ENCODE measurements at places on chromosomes 11 and 22.

- peak; percentile 15 for DNase-seq
Measured at GRCh38 chr11:101880222-101880621, 34.6 kb upstream of the CEP126 start.

- no peak for DNase-seq
Measured at GRCh38 chr11:79264284-79264683, 176.5 kb downstream of the TENM4 start.

DNA sequence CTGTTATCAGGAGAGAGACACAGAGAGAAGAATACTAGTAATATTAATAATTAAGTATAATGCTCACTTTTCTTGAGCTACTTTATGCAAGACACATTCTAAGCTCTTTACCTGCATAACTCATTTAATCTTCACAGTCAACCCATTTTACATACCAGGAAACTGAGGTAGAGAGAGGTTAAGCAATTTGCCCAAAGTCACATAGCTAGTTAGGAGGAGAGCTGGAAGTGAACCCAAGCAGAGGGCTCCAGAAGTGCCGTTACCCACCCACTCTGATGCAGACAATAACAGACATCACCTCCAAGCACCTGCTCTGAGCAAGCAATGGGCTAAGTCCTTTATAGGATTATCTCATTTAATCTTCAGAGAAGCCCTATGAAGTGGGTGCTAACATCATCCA, 24.8 kb downstream of the MICAL2 start:
- DNase-seq = no peak

DNA sequence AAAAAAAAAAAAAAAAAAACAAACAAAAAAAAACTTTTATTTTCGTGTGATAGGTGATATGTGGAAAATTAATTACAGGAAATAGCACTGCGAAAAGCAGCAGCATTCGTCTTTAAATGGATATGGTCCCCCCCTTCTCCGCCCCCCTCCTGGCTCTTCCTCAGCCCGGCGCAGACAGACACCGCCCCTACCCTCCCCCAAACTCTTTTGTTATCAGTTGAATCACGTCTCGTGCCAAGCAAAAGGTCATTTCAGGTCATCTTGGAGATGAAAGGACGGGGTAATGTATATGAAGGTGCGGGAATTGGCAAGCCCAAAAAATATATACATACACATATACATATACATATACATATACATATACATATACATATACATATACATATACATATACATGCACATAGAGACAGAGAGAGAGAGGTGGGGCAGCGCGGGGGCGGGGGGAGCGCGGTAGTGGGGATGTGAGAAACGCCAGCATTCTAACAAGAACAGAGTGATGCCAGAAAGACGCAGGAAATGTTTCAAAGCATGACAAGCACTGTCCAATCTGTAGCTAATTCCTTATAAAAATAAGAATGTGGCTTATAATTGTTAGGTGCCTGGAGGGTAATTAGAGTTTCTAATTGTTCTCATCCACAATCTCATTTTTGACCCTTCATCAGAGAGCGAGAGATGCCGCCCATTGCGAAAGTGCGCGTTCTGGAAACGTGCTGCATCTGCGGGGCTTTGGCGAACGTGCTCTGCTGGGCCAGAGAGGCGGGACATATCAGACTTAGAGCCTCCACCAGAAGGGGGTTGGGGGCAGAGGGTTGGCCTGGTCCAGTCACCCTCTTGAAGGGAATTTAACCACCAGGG, 214.5 kb upstream of the UBASH3B start:
- no peak for DNase-seq

- DNase-seq = no peak
Measured at GRCh38 chr11:90717522-90717921, 494.7 kb upstream of the CHORDC1 start.

- DNase-seq = no peak
Measured at GRCh38 chr22:45430871-45431270, 17.4 kb downstream of the RIBC2 start.

GRCh38 chr22:33588860-33589259, 331.4 kb downstream of the LARGE1 start:
- DNase-seq = no peak

- peak; percentile 98 for DNase-seq
Measured at GRCh38 chr22:46528121-46528610, 9.3 kb downstream of the CELSR1 start.

- no peak for DNase-seq
Measured at GRCh38 chr11:113274713-113275582, 39.4 kb upstream of the TTC12 start.

DNA sequence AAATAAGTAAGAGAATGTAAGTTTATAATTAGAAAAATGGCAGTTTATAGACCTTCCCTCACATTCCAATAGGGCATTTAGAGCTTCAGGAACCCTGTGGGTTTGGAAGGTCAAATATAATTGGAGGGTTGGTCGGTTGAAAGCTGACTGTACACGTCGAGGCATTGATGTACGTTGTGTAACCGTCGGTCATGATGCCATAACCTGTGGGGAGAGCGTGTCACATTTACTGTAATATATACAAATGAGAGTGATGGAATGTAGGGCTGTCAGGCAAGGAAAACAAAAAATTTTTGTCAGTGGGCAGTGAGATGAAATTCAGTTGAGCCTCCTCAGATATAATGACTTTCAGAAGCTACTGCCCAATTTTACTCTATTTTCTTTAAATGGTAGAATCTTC, 88.5 kb downstream of the ARL14EP start:
- no peak for DNase-seq

- DNase-seq = no peak
Measured at GRCh38 chr11:92500453-92500852, 275.8 kb downstream of the FAT3 start.

DNA sequence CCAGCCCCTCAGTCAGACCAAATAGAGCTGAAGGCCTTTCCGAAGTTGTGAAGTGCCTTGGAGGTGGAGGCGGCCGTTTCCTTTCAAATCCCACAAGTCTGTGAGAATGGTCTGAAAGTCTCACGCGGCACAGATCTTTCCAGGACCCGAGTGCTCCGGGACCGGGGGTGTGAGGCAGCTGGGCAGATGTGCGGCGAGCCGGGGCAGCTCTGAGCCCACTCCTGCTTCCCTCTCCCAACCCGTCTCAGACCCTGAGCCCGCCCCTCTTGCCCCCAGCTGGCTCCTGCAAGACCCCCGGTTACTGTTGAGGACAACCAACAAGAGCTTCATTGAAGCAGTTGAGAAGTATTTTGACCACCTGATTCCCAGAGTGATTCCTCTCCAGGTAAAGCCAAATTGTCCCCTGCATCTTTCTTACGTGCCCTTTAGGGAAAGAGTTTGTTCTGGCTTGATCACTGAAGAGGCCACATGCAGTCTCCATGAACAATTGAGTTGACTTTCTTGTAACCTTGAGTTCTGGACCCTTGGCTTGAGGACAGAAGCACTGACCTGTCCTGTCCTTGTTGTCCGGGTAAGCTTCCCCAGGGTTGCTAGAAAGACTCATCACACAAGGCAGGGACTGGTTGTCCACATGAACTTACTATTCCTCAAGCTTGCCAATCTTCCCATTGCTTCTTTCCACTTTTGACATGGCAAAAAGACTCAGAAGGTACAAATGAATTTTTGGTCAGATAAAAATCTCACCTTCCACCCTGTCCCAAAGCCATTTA, 7.5 kb downstream of the GLB1L3 start:
- no peak for DNase-seq
